ENCODE measurements at places on chromosomes 1 and 21. TPM values are rescaled to one million over a fixed set of nuclear protein-coding genes. Genes with fewer than 3 reads are reported as not detected.

GRCh38 chr1:163163881-163164582 lies 38.7 kb downstream of the RGS5 start:
- no peak for DNase-seq

- no peak for DNase-seq
Observed at GRCh38 chr1:208242941-208243526, 1.1 kb downstream of the PLXNA2 start.

GRCh38 chr1:60889709-60890108 lies 192.7 kb upstream of the NFIA start:
- no peak for DNase-seq

DNA sequence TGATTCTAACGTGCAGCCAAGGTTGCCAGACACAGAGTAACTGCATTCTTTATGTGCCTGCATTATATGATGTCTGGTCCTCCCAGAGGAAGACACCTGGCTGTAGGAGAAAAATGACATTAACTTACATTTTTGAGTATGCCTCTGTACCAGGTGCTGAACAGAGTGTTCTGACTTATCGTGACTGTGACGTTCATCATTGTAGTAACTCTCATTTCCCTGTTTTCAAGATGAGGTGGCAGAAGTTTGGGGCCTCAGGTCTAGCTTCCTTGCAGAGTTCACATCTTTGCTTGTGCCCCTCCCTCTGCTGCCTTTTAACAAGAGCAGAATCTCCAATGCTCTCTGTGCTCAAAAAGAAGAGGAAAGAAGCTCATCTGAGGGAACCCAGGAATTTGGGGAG lies 488.0 kb downstream of the AJAP1 start:
- DNase-seq, result no peak

Gene CELA2A
- total RNA-seq, result not detected

Gene OLFML2B
- total RNA-seq, result 7.1 TPM

Gene SERPINC1
- not detected for total RNA-seq
